Activated CD4-positive, alpha-beta T cell treated with anti-CD3 and anti-CD28 coated beads for 36 hours (primary cell): ENCODE measurements at places on chromosomes 12 and 14. TPM values are rescaled to one million over a fixed set of nuclear protein-coding genes. Genes with fewer than 3 reads are reported as not detected.

TTC6 gene
- total RNA-seq: not detected

SYNDIG1L gene
- total RNA-seq: not detected

SLC17A8 gene
- total RNA-seq: not detected

NPFF gene
- total RNA-seq: not detected

C14orf39 gene
- not detected for total RNA-seq

TPPP2 gene
- total RNA-seq: not detected

SLC25A47 gene
- not detected for total RNA-seq

KCNH5 gene
- total RNA-seq: not detected

KLRC1 gene
- total RNA-seq: 0.21 TPM

KCNMB4 gene
- total RNA-seq: 0.94 TPM

IL22 gene
- 1.6 TPM for total RNA-seq

DEPDC4 gene
- total RNA-seq: 4.2 TPM

WNT1 gene
- total RNA-seq: not detected

CD63 gene
- total RNA-seq: 122 TPM

GPR137C gene
- 0.04 TPM for total RNA-seq

KRT83 gene
- total RNA-seq: not detected

VEZT gene
- 55.8 TPM for total RNA-seq

TAS2R19 gene
- 1.2 TPM for total RNA-seq

MEG3 gene
- total RNA-seq: not detected

RERG gene
- total RNA-seq: not detected

ADSS1 gene
- total RNA-seq: 3.2 TPM

CISTR gene
- total RNA-seq: not detected

KRT2 gene
- not detected for total RNA-seq

TAS2R7 gene
- total RNA-seq: not detected

ALDH1L2 gene
- total RNA-seq: 7.6 TPM

ZFHX2 gene
- total RNA-seq: 1.0 TPM

TMEM117 gene
- total RNA-seq: 1.4 TPM

MANSC4 gene
- not detected for total RNA-seq

RASSF3 gene
- 38.0 TPM for total RNA-seq

FIGNL2 gene
- total RNA-seq: 0.27 TPM

SMCO2 gene
- total RNA-seq: not detected

ZDHHC22 gene
- not detected for total RNA-seq

GCN1 gene
- 125 TPM for total RNA-seq

MSI1 gene
- total RNA-seq: 0.96 TPM

KLRC2 gene
- total RNA-seq: not detected

INSM2 gene
- total RNA-seq: not detected

ANKRD52 gene
- 29.2 TPM for total RNA-seq

CLEC2A gene
- not detected for total RNA-seq

KRR1 gene
- total RNA-seq: 147 TPM

DPF3 gene
- 0.39 TPM for total RNA-seq

SDSL gene
- total RNA-seq: 3.9 TPM

OVCH1 gene
- not detected for total RNA-seq

ADCY4 gene
- 1.4 TPM for total RNA-seq

VASH1 gene
- total RNA-seq: 5.3 TPM

GTF2H3 gene
- 60.4 TPM for total RNA-seq

METAP2 gene
- total RNA-seq: 152 TPM

ATN1 gene
- total RNA-seq: 32.4 TPM

KRT77 gene
- total RNA-seq: not detected

PZP gene
- not detected for total RNA-seq

ADGRD1 gene
- total RNA-seq: 2.3 TPM

TAMALIN gene
- 11.5 TPM for total RNA-seq

GPR84 gene
- 0.98 TPM for total RNA-seq

SAV1 gene
- 13.6 TPM for total RNA-seq
